ENCODE measurements at places on chromosomes 4 and X.
A peak's percentile ranks its signal among the peaks of the same experiment; 100 is the strongest.

DNA sequence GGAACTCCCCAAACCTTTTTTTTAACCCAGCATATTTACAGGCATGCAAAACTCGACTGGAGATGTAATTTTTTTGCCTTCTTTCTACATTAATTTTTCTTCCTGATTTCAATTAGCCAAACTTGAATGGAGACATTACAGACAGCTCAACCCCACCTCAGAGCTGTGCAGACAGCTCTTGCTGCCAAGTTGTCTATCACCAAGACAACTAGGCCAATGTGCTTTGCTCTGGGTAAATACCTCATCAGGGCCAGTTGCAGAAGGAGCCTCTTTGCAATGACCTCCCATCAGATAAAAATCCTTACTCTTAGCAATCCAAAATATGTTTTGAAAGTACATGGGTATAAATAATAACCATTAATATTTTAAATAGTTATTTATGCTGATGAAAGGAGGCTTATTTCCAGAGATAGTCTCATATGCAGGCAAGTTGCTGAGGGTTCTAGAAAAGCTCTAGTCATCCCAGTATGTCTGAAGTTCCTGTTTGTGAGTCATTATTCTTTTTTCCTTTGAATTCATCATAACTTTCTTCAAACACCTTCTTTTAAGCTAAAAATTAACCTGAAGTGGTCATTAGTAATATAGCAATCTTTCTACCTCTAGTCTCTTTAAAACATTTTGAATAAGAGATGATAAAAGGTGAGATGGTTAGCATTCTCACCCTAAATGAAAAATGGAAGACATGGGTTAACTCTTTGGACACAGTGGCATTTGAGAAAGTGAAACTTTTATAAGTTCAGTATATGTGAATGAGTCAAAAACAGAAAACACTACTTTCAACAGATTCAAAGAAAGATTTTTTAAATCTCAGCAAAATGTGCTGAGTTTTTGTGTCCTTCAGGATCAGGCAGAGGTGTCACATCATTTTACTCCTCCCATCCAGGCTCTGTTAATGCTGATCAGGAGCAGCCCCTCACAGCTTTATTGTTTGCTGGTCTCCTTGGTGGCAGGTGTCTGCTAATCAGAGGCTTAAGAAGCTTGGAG is 475.5 kb upstream of the FGF16 start:
- DNase-seq, result no peak

GRCh38 chrX:101219864-101220346 is 319 bp downstream of the DRP2 start:
- no peak for DNase-seq

DNA sequence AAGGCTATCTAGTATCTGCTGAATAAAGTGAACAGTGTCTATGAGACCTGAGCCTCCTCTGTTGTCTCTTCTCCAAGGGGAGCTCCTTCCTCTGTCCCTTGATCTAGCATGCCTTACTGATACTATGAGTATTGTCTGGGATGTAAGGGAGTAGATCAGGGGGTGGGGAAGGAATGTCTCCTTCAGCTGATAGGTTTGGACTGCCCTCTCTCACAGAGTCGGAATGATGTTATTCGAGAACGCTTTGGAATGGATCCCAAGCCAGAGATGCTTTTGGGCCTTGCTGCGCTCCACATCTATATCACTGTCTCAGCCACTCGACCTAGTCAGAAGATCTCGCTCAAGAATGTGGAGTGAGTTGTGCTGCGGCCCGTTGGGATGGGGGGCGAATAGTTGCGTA is 68.3 kb upstream of the PRPS1 start:
- DNase-seq, result no peak

DNA sequence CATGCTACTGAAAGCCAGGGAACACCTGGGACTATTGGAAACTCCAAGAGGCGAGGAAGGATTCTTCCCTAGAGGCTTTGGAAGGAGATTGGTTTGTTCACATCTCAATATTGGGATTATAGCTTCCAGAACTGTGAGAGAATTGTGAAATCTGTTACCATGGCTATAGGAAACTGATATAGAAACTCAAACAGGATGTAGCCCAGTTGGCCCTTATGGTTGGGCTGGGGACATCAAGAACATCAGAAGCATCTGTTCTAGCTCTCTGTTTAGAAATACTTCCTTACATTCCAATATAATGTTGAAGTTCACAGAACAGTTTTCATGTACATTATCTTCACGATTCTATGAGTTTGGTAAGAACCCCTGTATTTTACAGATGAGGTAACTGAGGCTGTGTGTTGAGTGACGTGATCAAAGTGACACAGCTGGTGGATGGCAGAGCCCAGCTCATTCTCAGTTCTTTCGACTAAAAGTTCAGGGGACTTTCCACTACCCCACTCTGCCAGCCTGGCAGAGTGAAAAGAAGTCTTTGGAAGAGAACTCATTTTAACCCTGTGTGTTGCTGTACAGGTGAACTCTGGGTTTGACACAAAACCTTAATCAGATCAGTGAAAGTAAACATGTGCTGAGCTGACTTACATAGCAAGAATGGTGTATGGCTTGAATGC is 183.0 kb downstream of the GBA3 start:
- no peak for DNase-seq

DNA sequence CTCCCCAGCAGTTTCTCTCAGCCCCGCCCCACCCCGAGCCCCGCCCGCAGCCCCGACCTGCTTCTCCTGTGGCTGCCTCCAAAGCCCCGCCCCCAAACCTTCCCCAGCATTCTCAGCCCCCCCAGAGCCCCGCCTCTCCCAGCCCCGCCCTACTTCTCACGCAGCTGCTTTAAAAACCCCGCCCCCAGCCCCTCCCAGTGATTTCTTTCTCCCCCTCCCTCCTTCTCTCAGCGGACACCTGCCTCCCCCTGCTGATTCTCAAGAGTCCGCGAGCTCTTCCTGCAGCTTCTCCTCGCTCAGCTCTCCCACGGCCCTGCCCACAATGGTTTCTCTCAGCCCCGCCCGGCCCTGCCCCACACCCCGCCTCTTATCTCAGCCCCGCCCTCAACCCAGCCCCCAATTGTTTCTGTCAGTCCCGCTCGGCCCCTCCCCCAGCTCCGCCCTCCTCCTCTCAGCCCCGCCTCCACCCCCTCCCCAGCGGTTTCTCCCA is 636 bp upstream of the EOLA1 start:
- DNase-seq, result peak; percentile 95

DNA sequence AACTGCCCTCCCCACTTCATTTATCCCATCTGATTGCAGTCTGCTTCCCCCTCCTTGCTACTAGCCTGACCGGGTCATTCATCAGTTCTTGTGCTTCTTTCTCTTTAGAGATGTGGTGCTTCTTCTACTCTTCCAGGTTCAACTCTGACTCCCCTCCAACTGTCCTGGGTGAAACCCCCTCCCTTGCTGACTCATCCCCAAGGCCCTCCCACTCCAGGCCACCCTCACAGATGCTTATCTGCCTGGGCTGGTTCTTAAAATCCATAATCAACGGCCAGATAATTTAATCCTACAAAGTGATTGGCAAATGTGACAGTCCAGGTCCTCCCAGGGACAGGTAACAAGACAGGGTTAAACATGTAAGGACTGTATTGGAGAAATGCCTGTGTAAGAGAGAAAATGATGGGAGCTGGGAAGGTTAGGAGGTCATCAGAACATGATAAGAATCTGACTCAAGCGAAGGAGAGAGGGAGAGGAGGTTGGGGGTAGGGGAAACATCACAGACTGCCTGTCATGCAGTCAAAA is 182.8 kb upstream of the C1QTNF7 start:
- no peak for DNase-seq

GRCh38 chr4:107299646-107300045 is 263.5 kb upstream of the DKK2 start:
- DNase-seq, result no peak
